Right lobe of liver (tissue), 6 donors: ENCODE measurements at places on chromosomes 13 and 19. TPM values are rescaled to one million over a fixed set of nuclear protein-coding genes. Genes with fewer than 3 reads are reported as not detected.

Gene ZNF284
- total RNA-seq: 0.61 TPM

- H3K36me3 ChIP-seq: peaks cover 8% of the 10 kb centered on the region
- no peaks in the 10 kb centered on the region for H3K27me3 ChIP-seq
- no peaks in the 10 kb centered on the region for H3K4me1 ChIP-seq
- H3K27ac ChIP-seq: peak overlapping the region; percentile 98
Observed at GRCh38 chr19:46717716-46718143, 816 bp upstream of the PRKD2 start.

Gene IGFL2
- total RNA-seq: not detected

Gene SCAF1
- 31.0 TPM for total RNA-seq

- H3K4me1 ChIP-seq: no peaks in the 10 kb centered on the region
- no peaks in the 10 kb centered on the region for H3K27me3 ChIP-seq
- H3K36me3 ChIP-seq: no peaks in the 10 kb centered on the region
- H3K27ac ChIP-seq: no peak within 1 kb of the TSS
- peak within 1 kb of the TSS; percentile 43 for H3K4me3 ChIP-seq
Observed at GRCh38 chr19:408902-409515, at the start of gene C2CD4C. C2CD4C (minus strand) TSS chr19:409147; CDS start chr19:408361, 786 bp downstream.
